ENCODE measurements at places on chromosomes 7 and 10. TPM values are rescaled to one million over a fixed set of nuclear protein-coding genes. Genes with fewer than 3 reads are reported as not detected.

The LIPF gene
- total RNA-seq, result not detected

- DNase-seq, result no peak
These were observed 66.0 kb downstream of the ENO4 start for GRCh38 chr10:116915340-116915739.

GRCh38 chr10:34151481-34151880, 663.6 kb downstream of the PARD3 start:
- no peak for DNase-seq

DNA sequence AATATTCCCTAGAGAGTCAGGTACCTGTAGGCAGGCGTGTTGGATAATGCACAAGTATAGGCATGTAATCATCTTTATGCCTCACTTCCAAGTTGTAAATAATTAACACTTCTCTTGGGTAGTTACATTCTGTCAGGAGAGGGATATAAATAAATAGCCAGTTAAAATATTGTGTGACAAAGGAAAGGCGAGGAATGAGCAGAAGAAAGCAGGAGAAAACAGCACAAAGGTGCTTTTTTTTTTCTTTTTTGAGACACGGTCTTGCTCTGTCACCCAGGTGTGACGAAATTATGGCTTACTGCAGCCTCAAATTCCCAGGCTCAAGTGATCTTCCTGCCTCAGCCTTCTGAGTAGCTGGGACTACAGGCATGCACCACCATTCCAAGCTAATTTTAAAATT, 99.2 kb upstream of the LYZL2 start:
- no peak for DNase-seq
